ENCODE measurements at places on chromosomes 13 and 19. TPM values are rescaled to one million over a fixed set of nuclear protein-coding genes. Genes with fewer than 3 reads are reported as not detected.

GRCh38 chr13:99434258-99434788 is 66.9 kb upstream of the TM9SF2 start:
- no peak for DNase-seq

DNA sequence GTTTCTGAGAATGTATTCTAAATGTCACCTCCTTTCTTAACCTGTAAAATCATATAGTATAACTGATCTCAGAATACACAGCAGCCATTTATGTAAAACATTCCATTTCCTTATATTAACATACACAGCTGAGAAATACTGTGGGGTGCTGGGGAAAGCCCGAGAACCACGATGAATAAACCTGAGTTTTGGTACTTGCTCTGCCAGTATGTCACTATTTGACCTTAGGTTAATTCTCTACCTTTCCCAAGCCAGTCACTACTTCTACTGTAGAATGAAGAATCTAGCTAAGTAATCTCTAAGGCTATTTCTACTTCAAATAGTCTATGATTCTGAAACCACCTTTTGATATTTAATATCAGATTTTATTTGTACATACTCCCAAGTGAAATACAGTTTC is 173.7 kb downstream of the TBC1D4 start:
- DNase-seq = no peak

DNA sequence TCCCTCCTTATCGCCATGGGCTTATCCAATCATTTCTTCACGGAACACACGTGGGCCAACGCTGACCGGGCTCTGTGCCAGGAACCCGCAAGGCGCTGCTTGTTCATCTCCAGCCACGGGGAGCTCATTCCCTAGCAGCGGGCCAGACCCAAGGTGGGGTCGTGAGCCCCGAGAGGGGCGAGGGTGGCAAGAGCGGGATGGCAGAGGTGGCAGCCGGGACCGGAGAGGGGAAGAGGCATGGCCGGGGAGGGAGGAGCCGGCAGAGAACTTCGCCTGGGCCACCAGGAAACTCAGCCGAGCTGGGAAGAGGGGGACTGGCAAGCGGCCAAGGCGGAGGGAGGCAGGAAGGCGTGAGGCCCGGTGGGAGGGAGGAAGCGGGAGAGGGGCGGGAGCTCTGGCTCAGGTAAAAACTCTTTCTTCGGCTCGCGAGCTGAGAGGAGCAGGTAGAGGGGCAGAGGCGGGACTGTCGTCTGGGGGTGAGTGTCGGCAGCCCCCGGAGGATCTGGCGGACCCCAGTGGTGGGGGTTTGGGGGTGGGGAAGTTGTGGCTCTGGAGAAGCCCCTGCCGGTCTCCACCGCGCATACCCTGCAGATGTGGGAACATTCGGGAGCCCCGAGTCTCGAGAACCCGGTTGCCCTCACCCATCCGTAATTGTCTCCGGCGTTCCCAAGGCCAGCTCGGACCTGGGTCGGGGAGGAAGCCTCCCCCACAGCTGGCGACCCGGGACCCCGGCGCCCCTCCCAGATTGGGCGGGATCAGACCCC is at the start of gene B3GNT3:
Gene B3GNT3, plus strand, starts transcription at position 408 of the 764 bp plus-strand sequence. CDS start 12,670 bp downstream, outside the sequence.
- DNase-seq = no peak

DNA sequence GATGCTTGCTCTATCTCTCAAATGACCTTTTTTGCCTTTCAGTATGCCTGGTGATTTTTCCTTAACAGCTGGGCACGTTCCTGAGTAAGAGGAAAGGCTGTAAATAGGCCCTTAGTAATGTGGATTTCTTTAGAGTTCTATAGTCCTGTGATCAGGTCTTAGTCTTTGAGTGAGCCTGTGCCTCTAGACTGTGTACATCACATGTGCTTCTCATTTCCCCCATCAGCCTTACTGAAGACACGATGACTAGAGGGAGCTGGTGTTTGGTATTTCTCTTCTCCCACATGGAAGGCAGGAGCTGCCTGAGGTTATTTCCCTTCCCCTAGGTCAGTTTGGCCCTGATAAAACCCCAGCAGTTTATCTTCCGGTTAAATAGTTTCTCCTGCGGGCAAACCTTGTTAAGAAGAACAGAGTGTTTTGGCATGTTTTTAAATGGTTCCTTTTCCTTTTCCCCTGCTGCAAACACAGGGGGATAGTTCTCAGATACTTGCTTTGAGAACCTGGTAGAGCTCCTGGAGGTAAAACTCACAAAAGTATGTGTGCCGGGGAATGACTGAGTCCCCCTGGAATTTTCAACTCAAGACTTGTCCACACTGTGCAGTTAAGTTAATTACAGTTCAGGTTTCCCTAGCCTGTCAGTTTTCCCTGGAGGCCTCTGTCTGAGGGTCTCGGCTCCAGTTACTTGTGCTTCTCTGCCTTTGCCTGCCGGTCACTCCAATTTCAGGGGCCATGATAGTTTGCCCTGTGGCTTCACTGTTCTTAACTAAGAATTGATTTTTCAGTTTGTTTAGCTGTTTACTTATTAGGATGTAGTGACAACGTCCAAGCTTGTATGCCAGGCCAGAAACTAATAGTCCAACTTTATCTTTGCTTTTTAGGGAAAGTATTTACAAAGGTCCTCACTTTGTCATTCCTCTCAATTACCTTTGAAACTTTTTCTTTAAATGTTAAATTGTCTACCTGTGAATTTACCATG is 94.4 kb downstream of the URI1 start:
- no peak for DNase-seq

GRCh38 chr13:36887758-36888521 is 32.1 kb downstream of the SMAD9 start:
- no peak for DNase-seq

DNA sequence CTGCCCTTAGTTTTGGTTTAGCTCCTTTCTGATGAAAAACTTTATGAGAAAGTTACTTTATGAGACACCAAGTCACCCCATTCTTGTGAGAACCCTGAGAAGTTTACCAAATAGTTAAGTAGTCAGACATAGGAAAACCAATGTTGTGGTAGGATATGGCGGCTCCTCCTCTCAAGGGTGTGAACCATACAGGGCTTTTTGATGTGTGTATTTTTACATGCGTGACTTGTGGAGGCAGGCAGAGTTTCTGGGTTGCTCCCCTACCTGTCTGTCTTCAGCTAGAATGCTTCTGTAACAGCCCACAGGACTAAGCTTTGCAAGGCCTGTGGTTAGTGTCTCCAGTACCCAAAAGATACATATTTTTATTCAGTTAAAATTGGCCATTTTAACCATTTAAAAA is 18.3 kb downstream of the UBAC2 start:
- DNase-seq = no peak

- no peak for DNase-seq
These were observed 78.9 kb downstream of the TEX29 start for GRCh38 chr13:111399334-111399733.

CEACAM5 gene
- not detected for total RNA-seq

RASGRP4 gene
- 8.8 TPM for total RNA-seq

CNN1 gene
- 2.2 TPM for total RNA-seq

ZNF599 gene
- total RNA-seq = 12.7 TPM
